SK-MEL-5 (cell line): ENCODE measurements at places on chromosomes 4 and X. TPM values are rescaled to one million over a fixed set of nuclear protein-coding genes. Genes with fewer than 3 reads are reported as not detected.
A peak's percentile ranks its signal among the peaks of the same experiment; 100 is the strongest.

DNA sequence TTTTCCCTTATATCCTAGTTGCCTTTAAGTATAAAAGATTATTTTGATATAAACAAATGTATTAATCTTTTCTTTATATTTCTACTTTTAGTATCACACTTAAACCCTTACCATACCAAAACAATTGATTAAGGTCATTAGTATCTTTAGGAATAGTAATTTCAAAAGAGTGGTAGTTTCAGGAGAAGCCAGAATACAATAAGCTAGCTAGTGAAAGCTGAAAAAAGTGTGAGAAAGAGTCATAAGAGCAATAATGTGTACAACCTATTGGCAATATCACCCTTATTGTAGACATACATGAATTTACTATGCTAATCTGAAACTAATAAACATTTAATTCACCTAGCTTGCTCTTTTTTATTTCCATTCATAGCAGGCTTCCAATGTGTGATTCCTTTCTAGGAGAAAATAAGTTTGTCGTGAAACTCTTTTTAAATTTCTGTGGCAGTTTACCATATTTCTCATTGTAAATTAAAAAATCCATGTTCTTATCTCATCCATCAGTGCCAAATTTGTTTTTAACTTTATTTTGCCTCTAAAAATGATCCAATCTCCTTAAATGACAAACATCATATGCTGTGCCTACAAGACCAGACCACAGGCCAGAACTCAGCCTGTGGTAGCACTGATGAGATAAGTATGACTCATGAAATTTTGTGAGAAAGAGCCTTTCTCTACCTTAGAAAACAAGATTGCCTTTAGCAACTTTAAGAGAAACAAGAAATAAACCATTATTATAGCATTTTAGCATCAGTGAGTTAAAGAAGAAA, 8.1 kb downstream of the NEK1 start:
- peak; percentile 72 for DNase-seq

Gene FRYL
- total RNA-seq: 41.6 and 43.5 TPM in 2 replicates

DNA sequence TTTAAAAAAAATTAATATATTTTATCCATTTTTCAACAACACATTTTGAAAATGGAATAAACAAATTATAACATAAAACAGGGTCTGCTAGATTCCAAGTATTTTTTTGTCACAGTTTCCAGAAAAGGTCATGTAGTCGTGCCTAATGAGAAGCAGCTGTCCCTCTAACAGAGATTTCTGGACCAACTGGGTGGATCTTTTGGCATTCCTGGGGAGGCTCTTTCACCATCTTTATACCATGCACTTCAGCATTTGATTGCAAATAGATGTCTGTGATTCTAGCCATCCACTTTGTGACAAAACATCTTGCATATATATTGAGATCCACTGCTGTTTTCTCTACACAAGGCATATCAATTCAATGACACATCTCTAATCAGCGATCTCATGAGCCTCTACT, 210.7 kb upstream of the LDB2 start:
- no peak for DNase-seq

GRCh38 chrX:107677909-107678308, 49.6 kb downstream of the PRPS1 start:
- DNase-seq: no peak

Gene ZNF732
- 0.08 TPM in 1 of 2 replicates, not detected in the other for total RNA-seq

Gene HEPH
- total RNA-seq: 0.11 and 0.29 TPM in 2 replicates

Gene SSX4B
- total RNA-seq: 0.42 TPM in 1 of 2 replicates, not detected in the other
